ELR (cell line): ENCODE measurements at places on chromosomes 6 and 20.
A peak's percentile ranks its signal among the peaks of the same experiment; 100 is the strongest.

GRCh38 chr6:23177806-23178205, 608.4 kb downstream of the HDGFL1 start:
- DNase-seq = no peak

GRCh38 chr6:154931711-154932424, 63.2 kb upstream of the TIAM2 start:
- peak; percentile 22 for DNase-seq

GRCh38 chr6:69027861-69028260, 392.8 kb downstream of the ADGRB3 start:
- peak; percentile 24 for DNase-seq

DNA sequence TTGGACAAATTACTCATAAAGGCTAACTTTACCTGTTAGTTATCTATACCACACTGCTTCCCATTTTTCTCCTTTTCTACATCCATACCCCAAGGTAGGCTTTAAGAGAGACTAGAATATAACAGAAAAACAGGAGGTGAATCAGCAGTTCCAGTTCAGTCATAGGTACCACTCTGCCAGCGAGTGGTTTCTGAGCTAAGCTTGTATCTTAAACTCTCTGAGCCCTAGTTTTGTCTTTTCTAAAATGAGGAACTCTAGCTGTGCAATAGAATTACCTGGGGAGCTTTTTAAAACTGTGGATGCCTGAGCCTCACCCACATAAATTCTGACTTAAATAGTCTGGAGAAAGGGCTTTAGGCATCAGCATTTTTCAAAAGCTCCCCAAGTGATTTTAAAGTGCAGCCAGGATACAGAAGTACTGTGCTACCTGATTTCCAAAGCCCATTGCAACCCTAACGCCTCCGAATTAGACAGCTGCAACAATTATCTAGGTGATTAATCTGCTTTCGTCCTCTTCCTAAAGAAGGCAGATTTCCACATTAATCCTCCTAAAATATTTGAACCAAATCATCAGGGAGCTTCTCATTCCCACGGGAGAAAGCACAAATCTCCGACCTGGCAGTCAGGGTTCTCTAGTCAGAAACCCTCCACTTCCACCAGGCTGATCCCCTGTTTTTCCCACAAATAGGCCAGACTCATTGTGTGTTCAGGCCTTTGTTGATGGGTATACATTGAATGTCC, 37.4 kb upstream of the RPL7L1 start:
- no peak for DNase-seq

DNA sequence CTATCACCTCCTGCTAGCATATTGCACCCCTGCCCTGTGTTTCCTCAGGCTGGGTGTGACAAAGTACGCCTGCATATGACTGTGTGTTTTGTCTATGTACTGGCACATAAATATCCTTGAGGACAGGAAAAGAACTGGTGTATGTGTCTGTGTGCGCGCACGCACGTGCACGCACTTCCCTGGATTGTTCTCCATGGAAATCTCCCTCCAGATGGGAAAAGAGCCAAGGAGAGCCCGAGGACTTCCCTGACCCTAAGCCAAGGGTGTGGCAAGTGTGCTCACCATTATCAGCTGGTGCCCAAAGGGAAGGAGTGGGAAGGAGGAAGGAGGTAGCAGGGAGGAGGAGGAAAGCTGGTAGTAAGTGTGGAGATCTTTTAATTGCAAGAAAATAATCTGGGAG, 117.6 kb downstream of the HIVEP2 start:
- DNase-seq = no peak

DNA sequence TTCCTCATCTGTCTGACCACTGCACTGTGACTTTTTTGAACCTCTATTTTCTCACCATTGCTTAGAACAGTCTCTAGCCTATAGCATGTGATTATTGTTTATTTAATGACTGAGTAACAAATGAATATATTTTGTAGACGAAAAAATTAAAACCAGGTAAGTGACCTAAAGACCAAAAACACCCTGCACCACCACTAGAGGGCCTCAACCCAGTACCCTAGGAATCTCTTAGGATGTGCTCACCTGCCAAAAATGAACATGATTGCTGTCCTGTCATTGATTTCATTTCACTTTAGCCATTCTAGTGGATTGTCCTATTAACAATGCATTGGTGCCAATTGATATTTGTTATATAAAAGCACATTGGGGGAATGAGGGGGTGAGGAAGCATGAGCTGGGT, 199.1 kb downstream of the COL9A1 start:
- peak; percentile 11 for DNase-seq

GRCh38 chr20:58705208-58705926, 12.8 kb downstream of the NPEPL1 start:
- no peak for DNase-seq

- DNase-seq = peak; percentile 83
These were observed 978 bp downstream of the WFDC6 start for GRCh38 chr20:45538209-45538799.

GRCh38 chr6:68572525-68572924, 62.6 kb upstream of the ADGRB3 start:
- peak; percentile 27 for DNase-seq

DNA sequence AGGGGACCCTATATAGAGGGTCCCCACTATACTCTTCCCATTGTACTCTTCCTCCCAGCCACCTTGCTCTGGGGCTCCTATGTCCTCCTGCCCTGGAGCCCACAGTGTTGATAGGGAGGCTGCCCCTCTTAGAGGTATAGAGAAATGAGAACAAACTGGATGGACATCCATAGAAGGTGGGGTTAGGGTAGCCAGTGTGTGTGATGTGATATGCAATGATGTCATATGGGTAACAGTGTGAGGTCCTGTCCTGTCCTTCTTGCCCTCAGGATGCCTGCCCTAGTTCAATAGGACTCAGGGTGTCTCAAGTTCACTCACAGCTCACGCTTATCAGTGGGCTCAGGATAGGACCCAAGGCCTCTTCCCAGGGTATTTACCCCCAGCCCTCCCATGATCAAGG, 435 bp downstream of the PTCRA start:
- no peak for DNase-seq
